ENCODE measurements at places on chromosomes 12 and 14. TPM values are rescaled to one million over a fixed set of nuclear protein-coding genes. Genes with fewer than 3 reads are reported as not detected.

Gene RASAL1
- total RNA-seq = not detected

DNA sequence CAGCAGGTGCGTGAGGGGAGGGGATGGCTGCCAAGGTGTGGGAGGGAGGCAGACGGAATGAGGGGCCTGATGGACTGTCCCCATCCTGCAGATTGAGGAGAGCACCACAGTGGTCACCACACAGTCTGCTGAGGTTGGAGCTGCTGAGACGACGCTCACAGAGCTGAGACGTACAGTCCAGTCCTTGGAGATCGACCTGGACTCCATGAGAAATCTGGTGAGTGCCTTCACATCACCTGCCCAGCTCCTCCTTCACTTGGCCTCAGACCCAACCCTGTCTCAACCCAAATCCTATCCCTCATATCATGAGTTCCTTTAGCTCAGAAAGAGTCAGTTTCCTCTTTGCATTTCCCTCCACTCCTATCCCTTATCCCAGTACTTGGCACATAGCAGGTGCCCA is 2.7 kb downstream of the KRT18 start:
- no peak overlapping the region for H3K27ac ChIP-seq
- H3K4me1 ChIP-seq = no peaks in the 10 kb centered on the region
- DNase-seq = no peak

DNA sequence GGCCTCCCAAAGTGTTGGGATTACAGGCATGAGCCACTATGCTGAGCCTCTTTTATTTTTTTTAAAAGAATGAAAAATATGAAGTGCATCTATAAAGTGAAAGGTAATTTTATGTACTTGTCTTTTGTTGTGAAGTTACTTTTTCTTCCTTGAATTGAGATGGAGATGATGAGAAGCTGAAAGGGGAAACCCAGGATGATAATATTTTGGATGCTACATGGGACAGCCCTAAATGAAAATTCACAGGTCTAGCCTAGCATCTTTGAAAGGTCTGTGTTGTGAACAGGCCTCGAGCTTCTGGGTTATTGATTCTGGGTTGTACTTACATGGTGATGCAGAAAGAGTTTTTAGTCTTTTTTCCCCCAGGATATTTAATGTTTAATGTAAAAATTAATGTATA is 14.6 kb downstream of the DIP2B start:
- no peaks in the 10 kb centered on the region for H3K27me3 ChIP-seq
- H3K4me3 ChIP-seq = no peak overlapping the region
- no peak overlapping the region for H3K27ac ChIP-seq
- H3K4me1 ChIP-seq = peaks cover 2% of the 10 kb centered on the region
- no peaks in the 10 kb centered on the region for H3K36me3 ChIP-seq
- DNase-seq = no peak

DNA sequence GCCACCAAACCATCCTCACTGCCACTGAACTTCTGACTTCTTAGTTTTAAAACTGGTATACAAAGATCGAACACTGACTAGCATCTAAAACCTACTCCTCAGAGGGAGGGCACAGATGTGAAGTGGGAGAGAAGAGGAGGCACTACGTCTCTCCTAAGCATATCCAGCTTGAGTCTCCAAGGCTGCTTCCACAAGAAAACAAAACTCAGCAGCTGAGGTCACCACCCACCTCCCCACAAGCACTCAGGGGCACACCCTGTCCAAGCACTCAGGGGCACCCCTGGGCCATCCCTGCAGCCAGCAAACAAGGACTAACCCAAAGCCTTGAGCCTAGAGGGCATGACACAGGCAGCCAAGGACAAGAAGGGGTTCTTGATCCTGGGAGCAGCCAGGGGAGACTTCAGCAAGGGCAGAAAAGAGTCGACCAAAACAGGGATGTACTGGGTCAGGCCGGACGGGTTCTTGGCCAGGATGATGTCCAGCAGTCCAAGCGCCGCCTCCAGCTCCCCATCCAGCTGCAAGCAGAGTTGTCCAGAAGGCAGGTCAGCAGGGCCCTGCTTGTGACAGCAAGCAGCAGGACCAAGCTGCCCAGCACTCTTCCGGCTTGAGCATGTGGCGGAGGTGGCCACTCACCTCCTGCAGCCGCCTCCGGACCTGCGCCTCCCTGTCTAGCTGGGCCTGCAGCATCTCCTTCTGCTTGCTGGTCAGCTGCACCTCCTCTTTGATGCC is 34.8 kb downstream of the GCN1 start:
- no peak overlapping the region for H3K4me3 ChIP-seq
- DNase-seq = no peak
- no peaks in the 10 kb centered on the region for H3K4me1 ChIP-seq
- H3K36me3 ChIP-seq = peaks cover 61% of the 10 kb centered on the region
- no peaks in the 10 kb centered on the region for H3K27me3 ChIP-seq

DNA sequence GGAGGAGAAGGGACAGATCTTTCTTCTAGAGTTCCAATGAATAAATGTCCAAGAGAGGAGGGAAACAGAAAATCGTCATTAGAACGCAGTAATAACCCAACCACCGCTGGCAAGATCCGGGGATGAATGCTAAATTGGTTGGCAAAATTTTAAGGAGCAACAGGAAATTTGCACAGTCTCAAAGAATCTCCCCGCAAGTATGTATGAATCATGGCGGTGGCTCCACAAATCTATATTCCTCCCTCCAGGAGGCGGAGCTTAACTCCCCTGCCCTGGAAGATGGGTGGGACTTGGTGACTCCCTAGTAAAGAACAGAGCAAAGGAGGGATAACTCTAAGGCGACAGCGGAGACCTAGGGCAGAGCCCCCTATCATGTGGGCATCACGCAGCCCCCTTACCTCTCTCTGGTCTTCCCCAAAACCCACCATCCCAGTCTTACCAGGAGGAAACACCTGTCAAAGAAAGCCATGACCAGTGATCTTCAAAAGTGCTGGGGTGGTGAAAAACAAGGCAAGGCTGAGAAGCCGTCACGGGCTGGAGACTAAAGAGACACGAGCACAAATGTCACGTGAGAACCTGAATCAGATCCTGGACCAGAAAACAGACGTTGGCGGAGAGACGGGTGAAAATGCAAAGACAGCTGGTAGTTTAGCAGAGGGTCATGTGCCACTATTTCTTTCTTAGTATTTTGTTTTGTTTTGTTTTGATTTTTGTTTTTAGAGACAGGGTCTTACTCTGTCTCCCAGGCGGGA is 125.8 kb downstream of the NCOR2 start:
- peak overlapping the region; percentile 93 for H3K27ac ChIP-seq
- no peaks in the 10 kb centered on the region for H3K27me3 ChIP-seq
- DNase-seq = peak; percentile 98
- H3K4me3 ChIP-seq = no peak overlapping the region

DNA sequence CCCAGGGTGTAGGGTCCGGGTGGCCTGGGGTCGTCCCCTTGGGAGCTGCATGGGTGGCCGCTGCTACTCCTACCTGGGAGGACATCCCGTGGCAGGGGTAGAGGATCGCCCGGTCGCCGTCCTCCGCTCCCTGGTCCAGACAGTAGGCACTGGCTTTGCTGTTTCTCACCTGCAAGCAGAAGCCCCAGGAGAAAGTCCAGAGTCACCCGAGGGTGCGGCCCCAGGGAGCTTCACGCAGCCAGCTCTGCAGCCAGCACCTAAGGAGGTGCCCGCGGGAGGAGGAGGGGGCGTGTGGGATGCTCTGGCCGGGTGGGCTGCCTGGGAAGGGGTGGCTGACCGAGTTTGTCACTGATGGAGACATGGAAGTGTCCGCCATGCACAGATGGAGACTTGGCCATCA is 54.8 kb downstream of the NOC4L start:
- H3K27me3 ChIP-seq = peaks cover 2% of the 10 kb centered on the region
- no peak overlapping the region for H3K27ac ChIP-seq
- no peaks in the 10 kb centered on the region for H3K4me1 ChIP-seq
- DNase-seq = no peak
- H3K36me3 ChIP-seq = no peaks in the 10 kb centered on the region

Data from fibroblast of lung (primary cell).